NCI-H1092 treated with DMSO at 0.1 percent for 48 hours (cell line): ENCODE measurements at places on chromosomes 2 and 18.

DNA sequence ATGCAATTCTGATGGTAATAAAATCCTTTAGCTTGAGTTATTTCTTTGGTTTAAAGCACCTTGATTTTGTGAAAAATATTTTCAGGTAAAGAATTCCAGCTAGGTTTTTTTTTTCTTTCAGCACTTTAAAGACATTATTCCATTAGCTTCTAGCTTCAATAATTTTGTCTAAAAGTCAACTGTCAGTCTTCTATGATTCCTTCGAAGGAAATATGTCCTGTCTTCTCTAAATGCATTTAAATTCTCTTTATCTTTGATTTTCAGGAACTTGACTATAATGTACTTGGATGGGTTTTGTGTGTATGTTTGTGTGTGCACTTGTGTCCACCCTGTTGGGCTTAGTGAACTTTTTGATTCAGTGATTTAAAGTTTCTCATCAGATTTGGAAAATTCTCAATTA is 4.7 kb downstream of the LONRF2 start:
- no peak for DNase-seq

DNA sequence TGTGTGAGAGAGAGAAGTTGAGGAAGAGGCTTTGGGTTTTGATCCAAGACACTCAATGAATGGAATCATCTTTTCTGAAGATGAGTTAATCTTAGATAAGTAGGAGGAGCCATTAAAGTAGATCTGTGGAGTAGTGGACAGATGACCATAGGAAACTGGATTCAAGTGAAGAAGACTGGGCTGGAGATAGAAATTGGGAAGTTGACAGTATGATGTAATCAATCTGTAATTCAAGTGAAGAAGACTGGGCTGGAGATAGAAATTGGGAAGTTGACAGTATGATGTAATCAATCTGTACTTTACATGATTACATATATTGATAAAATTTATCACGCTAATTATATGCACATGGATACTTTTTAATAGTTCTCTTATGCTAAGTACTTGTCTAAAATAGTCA is 92.8 kb downstream of the PHLPP1 start:
- no peak for DNase-seq

DNA sequence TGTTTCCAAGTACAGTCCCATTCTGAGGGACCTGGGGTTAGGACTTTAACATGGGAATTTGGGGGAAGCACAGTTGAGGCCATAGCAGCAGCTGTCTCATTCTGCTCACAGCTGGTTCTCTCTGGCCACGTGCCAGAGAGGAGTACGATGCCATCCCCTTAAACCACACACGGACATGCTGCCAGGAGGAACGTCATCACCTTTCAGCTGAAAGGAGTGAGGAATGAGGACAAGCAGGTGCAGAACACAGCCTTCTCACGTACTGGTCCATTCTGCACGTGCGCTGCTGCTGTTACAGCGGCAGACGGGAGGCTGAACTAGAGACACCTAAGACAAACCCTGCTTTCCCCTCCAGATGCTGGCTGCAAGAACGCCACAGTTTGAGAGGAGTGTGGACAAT is 33.5 kb downstream of the ODC1 start:
- DNase-seq: peak; percentile 59

DNA sequence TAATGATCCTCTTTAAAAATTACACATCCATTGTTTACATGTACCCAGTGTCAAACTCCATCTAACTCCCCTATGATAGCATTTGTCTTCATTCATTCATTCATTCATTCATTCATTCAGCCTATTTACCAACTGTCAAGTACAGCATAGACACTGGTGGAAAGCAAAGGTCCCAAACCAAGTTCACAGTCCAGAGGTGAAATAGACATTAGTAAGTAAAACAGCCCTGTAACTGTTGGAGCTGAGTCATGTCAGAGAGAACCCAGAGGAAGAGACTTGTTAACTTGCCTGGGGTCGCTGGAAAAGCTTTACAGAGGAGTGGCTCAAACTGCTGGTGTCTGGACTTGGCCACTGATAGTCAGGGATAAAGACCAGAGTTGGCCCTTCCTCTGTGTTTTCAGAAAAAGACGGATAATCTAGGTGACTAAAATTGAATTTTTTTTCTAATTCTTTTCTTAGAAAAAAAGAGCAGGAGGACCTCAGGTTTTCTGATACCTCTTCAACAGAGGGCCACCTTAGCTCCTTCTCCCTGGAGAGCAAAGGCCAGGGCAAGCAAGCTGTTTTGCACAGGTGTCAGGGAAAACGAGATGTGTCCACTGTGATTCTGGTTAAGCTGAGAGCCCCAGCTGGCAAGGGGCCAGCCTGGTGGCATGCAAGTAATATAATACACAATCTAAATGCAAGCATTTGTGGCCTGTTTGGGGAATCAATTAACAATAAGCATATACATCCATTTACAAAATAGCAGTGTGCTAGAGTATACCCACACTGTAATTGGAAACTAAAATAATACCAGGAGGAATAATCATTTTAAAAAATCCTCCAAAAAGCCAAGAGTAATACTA is 96.7 kb upstream of the SLC14A2 start:
- peak; percentile 71 for DNase-seq

DNA sequence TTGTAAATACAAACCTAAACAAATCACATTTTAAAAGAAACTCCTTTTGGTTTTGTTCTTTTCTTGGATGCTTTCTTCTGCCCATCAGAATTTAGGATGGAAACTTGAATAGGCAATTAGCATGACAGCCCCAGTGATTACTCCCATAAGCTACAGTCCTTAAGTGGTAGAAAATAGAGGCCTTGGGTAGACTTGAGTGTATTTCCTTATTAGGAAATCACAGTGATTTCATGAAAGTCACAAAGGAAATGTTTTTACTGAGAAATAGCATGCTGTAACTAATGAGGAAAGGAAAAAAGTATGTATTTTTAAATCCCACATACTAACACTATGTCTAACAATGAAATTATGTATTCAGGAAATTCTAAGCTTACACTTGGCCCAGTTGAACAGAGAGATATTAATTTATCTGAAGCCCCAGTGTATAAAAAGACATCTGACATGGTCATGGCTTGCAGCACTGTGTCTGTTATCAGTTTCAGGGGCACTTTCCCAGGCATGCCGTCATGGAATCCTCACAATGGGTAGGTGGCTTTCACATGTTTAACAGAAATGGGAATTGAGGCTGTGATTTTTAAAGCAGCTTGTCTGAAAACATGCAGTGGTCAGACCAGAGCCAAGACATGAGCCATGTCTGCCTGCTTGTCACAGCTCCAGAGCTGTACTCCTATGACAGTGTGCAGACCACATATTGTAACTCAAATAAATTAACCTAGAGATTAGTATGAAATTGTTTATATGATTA is 79.7 kb upstream of the TRIB2 start:
- no peak for DNase-seq

GRCh38 chr2:28662468-28663181 is 89.0 kb upstream of the PPP1CB start:
- DNase-seq: no peak

- DNase-seq: no peak
Measured at GRCh38 chr2:46643951-46644350, 164.6 kb downstream of the TMEM247 start.

DNA sequence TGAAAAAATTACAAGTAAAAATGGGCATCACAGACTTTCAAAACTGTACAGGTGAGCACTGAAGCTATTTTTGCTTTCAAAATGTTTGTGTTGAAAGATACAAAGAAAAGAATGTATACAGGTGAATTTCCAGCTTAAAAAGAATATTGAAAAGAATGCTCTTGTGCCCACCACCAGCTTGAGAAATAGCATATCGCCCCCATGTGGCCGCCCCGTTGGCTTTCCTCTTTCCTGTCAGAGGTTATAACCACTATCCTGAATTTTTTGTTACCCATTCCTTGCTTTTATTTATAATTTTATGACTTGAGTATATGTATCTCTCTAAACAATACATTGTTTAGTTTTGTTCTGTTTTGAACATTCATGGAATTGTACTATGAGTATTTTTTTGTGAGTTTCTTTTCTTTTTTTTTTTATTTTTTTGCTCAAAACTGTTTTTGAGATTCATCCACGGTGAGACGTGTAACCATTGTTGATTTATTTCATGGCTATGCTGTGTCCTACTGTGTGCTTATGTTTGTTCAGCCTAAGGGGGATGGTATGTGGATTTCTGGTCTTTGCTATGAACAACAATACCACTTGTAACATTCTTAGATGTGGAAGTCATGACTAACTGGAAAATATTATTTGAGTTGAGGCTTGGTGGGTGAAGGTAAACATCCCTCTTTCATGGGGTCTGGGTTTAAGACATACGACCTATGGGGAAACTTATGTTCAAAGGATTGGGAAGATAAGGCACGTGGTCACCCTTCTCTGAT is 11.6 kb downstream of the TRPM8 start:
- DNase-seq: peak; percentile 39

DNA sequence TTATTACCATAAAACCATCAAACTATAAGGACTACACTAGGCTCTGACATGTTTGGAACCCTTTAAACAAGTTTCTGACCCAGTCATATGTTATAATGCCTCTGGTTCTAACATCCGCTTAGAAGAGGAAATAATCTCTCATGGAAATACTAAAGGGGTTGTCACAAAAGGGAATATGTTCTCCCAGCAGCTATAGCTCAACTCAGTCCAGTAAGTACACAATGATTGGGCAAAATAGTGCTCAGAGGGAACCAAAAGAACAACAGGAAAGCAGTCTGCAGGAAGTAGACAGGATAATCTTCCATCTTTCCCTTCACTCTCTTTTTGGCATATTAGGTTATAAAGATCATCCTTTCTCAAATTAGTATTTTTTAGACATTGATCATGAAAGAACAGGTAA is 4.3 kb downstream of the SRBD1 start:
- no peak for DNase-seq

GRCh38 chr2:3078684-3079083 is 298.9 kb downstream of the EIPR1 start:
- no peak for DNase-seq

DNA sequence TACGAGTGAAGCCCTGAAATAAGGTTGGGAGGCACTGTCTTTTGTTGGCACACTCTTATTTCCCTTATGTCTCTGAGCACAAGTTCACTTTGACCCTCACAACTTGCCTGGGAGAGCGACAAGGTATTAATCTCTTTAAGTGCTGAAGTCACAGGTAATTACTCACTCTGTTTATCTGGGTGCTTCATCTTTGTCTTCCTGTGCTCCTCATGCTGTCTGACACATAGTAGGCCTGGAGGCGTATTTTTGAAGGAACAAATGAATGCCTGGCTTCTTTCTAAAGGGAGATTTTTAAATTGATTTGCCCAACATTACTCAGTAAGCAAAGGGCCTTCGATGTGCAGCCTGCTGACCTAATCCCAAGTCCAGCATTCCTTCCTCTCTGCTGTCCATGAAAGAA is 507.1 kb upstream of the TNP1 start:
- no peak for DNase-seq

DNA sequence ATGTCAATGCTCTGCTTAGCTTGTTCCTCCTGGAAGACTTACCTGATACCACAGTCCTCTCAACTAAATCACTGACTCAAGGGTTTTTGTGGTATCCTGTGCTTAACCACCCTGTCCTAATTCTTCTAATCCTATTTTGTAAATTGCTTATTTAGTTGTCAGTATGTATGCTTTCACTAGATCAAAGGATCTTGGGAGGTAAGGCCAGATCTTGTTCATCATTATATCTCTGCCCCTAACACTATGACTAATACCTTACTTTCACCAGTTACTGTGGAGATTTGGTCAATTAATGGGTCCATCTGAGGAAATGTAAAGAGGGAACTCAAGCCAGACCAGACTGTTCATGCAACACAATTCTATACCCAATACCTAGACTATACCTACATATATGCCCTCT is 203.2 kb downstream of the GULP1 start:
- no peak for DNase-seq

GRCh38 chr2:207869784-207870778 is 100.4 kb upstream of the FZD5 start:
- DNase-seq: no peak

DNA sequence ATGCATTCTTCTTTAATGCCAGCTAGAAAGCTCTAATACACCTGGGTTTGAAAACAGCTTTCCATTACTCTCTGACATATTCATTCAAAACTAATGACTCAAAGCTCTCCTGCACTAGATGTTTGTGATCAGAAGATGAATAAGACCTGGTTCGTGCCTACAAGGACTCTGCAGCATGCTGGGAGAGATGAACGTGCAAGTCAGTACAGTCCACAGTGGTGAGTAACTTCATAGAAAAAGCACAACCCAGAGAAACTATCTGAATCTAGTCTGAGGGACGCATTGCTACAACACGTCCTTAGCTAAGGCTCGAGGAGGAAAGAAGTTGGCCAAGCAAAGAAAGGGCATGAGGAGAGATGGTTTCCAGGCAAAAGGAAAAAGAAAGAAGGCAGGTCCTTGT is 234.3 kb downstream of the OSR1 start:
- DNase-seq: no peak

DNA sequence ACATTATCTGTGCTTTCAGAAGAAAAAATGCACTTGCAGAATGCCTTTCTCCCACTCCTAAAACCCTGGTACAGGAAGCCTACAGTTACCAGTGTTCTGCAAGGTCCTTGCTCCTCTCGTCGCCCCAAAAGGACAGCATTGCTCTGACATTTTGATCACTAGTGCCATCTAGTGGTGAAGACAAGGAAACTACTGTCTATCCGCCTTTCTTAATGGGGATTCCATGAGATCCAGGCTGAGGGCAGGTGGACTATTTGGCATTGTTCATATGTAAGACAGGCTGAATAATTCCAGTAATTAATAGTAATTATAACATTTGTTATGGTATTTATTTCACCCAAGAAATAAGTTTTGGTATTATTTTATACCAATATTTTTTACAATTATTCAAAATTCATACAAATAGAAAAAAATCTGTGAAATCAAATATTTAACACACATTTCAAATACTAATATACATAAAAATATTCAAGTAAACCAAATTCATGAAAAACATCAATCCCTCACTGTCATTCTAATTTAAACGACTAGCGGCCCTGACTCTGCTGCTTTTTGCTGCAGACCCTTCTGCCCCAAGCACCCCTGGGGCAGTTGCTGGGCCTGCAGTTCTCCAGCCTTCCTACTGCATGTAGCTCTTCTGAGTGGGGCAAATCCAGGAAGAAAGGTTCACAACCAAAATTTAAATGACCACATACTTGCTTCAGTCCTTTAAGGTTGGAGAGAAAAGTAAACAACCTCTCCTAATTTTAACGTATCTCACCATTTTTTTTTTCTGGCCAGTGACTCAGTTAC is 19.0 kb downstream of the TPGS2 start:
- DNase-seq: peak; percentile 84

GRCh38 chr2:231646476-231646875 is 53.8 kb downstream of the TEX44 start:
- no peak for DNase-seq

DNA sequence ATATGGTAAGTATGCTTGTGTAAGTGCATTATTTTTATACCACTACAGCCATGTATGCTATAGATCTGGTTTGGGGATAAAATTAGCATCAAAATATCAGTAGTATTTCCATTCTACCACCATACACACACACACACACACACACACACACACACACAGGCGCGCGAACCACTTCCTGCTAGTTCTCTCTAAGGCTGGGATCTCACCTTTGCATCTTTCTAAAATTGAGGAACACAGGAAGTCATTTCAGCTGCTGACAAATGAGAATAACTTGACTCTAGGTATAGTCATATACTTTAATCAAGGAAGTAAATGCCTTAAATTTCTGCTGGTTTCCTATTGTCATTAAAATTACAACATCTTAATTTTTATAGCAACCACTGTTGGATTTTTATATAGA is 72.5 kb downstream of the RBM43 start:
- DNase-seq: no peak
